AG04449 (cell line): ENCODE measurements at places on chromosomes 6 and 20.

- DNase-seq, result no peak
Observed at GRCh38 chr20:32482442-32483261, 102.5 kb downstream of the NOL4L start.

- DNase-seq, result no peak
Observed at GRCh38 chr20:49894073-49894470, 21.3 kb downstream of the SPATA2 start.

DNA sequence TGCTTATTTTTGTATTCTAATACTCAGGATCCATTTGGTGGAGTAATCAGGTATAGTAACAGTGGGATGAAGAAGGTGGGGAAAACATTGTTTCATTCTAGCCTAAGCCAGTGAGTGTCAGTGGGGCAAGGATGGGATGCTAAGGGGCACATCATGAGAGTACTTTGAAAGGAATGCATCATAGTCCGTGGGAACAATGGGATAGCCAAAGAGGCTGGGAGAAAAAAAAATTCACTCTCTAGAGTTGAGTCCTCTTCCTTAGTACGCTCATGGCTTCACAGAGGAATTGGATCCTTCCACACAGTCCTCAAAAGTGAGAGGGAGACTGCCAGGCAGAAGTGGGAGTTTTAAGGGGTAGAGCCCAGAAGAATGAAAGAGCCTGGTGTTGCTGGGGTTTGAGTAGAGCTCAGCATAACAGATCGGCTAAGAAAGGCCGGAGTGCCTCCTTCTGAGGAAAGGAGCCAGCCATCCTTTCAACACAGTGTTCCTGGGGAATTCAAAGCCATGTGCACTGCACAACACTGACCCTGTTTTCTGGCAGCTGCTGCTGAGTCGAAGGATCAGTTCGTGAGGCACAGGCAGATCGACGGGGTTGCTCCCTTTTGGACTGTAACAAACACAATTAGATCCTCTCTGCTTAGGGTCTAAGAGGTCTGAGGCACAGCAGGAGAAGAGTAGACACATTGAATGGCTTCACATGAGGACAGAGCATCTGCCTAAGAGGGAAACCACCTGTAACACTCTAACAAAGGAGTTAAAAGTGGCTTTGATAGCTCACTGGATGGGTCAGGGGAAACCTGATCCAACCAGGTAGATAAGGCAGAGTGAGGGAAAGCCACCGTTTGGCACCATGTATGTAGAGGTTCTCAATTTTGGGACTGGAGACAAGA lies 61.2 kb downstream of the ELOVL5 start:
- no peak for DNase-seq

GRCh38 chr6:41625442-41625841 lies 12.8 kb upstream of the MDFI start:
- DNase-seq, result no peak

- DNase-seq, result no peak
Observed at GRCh38 chr6:38508894-38509293, 130.8 kb downstream of the BTBD9 start.

- no peak for DNase-seq
Observed at GRCh38 chr6:23478312-23478711, 647.7 kb upstream of the NRSN1 start.

DNA sequence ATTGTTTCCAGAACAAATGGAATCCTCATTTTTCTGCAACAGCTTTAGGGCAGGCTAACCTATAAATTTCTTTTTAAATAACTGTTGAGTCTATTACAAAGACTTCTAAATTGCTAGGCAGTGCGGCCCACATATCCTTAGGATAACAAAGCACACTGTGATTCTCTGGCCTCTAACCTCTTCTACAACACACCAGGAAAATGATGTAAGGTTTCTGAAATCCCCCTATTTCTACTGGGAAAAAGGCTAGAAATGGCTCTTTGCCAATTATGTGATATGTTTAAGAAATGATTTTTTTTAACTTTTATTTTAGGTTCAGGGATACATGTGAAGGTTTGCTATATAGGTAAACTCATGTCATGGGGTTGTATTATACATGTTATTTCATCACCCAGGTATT lies 17.3 kb upstream of the NT5E start:
- no peak for DNase-seq

- DNase-seq, result no peak
Observed at GRCh38 chr6:2545383-2546038, 205.2 kb downstream of the MYLK4 start.

GRCh38 chr20:46108435-46108841 lies 9.7 kb upstream of the CD40 start:
- DNase-seq, result no peak

- no peak for DNase-seq
Observed at GRCh38 chr20:45857882-45858216, 435 bp downstream of the ZSWIM3 start.

GRCh38 chr6:56357616-56358373 lies 110.4 kb upstream of the COL21A1 start:
- DNase-seq, result no peak
